ENCODE measurements at places on chromosomes 1 and 21.

DNA sequence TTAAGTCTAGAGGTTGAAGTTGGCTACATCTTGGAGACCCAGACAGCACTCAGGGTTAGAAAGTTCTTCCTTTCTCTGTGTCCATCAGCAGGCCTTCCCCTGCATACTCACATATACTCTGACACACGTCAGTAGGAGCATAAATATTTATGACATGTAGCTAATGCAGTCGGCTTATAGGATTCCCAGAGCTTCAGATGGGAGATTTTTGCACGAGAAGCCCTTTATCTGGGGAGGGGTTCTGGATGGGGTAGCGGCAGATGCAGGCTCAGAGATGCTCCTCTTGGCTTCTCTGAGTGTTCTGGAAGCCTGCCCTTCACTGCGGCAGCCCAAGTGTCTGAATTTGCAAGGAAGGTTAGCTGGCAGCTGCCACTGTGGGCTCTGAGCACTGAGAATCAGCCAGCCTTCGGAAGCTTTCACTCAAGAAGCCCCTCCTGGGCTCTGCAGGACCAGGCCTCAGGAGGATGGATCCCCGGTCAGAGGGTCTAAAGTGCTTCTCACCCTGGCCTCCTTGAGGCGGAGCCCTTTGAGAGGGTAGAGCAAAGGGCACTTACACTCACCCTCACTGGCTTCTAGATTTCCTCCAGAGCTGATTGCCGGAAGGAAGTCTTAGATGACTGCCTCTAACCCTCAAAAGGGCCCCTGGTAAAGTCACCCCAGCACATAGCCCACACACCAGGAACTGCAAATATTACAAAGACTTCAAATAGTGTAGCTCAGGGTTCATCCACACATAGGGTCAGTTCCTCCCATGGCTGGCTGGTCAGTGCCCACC is 68.1 kb upstream of the NFASC start:
- no peak for DNase-seq

DNA sequence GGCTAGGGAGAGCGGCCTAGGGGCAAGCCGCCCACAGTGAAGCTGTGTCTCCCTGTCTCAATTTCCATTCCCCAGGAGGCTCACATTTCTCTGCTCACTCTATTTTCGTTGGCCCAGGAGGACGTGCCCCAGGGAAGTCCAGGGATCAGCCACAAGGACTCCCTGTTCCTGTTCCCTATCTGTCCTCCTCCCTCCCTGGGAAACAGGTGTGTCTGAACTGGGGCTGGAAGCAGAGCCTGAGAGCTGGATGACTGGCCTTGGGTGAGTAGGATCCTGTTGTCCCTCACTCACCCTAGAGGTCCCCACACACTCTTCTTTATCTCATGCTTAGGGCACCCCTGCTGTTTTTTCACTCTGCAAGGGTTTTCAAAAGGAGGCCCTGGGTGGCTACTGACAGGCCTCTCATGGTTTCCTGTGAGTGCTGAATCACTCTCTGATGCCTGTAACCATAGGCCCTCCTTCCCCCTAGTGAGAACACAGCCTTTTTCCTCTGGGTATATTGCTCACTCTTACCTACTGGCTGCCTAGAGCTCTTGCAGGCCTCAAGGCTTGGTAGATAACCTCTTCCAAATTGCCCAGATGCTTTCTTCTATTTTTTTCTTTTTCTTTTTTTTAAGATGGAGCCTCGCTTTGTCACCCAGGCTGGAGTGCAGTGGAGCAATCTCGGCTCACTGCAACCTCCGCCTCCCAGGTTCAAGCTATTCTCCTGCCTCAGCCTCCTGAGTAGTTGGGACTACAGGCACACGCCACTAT is 3.3 kb upstream of the UTP11 start:
- peak; percentile 49 for DNase-seq

GRCh38 chr1:4066860-4067599 is 167.0 kb upstream of the C1orf174 start:
- DNase-seq = no peak

GRCh38 chr1:9294405-9294773 is 1.7 kb downstream of the SPSB1 start:
- DNase-seq = no peak

DNA sequence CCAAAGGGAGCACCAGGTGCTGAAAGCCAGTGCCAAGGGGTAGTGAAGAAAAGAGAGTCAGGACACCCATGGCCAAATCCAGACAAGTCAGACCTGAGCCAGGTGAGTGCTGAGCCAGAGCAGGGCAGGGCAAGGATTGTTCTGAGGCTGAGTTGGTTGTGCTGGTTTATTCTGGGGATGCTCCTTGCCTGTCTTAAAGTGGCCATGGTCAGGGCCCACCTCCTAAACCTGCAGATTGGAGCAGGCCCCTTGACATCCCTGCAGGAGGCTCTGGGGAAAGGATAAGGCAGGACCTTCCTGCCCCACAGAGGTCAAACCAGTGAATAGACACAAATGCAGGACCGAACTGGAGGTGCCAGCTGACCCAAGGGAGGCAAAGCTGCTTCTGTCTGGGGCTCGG is 138.4 kb downstream of the HIVEP3 start:
- DNase-seq = no peak

DNA sequence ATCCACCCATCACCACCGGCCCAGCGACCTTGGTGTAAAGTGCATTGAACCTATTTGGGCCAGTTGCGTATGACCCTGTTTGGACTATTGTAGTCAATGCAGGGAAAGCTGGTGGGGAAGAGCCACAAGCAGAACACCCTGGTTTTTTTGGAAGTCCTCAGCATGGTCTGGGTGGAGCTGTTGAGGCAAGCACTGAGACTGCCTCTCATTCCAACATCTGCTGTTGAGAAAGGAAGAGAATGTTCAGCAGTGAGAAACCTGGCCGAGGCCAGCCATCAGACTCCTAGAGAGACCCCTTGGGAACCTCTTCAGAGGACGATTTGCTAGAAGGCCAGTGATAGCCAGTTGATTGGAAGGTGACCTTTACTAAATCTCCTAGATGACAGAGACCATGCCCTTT is 183.0 kb downstream of the ZZZ3 start:
- no peak for DNase-seq

GRCh38 chr1:52552236-52552504 is 722 bp downstream of the TUT4 start:
- DNase-seq = peak; percentile 60

DNA sequence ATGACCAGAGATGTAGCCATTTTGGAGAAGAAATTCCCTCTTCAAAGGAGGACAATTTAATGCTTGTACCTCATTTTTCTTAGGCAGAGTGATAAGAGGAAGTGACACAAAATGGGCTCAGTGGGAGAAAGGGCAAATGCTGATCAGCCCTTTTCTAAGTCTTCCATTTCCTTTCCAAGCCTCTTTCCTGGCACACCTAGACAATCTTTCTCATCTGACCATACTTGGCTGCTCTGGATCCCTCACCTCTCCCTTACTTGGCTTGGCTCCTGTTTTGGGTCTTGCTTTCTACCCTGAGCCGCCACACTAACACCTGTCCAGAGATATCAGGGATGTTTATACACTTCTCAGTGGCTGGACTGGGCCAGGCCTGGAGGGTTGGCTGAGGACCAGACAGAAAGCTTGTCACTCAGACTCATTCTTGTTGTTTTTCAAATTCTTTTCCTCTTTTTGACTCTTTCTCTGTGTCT is 13.1 kb downstream of the TXNIP start:
- DNase-seq = no peak

DNA sequence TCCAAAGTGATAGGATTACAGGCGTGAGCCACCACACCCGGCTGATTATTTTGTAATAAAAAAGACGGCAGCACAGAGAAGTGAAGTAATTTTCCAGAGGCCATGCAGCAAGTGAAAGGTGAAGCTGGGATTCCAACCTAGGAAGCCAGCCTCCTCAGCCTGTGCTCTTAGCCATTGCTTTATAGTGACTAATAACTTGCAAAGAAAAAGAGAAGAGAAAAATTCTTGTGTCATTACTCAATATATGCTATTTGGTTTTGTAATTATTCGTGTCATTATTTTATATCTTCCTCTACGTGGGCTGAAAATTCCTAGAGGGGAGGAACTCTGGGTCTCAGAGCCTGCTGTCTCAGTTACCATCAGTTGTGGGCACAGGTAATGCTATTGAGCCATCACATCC is 1.6 kb upstream of the IER5 start:
- peak; percentile 64 for DNase-seq

DNA sequence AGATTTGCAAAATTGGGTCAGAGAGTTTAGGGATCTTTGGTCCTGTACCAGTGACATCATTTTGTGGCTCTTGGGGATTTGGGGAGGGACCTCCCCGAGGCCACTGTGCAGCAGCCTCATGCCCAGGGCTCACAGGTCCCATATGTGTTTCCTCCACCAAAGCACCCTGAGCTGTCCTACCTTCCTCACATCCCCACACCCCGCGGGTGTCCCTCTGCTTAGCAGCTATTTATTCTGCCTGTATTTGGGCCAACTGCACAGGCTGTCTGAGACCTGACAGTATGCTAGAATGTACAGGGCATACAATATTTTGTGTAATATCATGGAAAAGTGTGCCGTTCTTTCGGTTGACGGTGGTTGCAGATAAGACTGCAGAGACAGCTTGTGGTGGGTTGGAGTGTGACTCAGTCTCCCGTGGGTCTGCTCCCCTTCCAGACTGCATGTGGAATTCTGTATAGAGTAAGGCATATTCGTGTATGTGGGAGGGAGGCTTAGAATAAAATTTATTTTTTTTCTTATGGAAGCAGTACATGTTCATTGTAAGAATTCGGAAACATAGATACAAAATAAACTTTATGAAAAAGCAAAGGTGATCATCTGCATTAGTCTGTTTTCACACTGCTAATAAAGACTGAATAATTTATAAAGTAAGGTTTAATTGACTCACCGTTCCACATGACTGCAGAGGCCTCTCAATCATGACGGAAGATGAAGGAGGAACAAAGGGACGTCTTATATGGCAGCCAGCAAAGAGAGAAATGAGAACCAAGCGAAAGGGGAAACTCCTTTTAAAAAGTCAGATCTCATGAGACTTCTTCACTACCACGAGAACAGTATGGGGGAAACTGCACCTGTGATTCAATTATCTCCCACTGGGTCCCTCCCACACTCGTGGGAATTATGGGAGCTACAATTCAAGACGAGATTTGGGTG is 84.4 kb downstream of the ADARB1 start:
- DNase-seq = no peak

DNA sequence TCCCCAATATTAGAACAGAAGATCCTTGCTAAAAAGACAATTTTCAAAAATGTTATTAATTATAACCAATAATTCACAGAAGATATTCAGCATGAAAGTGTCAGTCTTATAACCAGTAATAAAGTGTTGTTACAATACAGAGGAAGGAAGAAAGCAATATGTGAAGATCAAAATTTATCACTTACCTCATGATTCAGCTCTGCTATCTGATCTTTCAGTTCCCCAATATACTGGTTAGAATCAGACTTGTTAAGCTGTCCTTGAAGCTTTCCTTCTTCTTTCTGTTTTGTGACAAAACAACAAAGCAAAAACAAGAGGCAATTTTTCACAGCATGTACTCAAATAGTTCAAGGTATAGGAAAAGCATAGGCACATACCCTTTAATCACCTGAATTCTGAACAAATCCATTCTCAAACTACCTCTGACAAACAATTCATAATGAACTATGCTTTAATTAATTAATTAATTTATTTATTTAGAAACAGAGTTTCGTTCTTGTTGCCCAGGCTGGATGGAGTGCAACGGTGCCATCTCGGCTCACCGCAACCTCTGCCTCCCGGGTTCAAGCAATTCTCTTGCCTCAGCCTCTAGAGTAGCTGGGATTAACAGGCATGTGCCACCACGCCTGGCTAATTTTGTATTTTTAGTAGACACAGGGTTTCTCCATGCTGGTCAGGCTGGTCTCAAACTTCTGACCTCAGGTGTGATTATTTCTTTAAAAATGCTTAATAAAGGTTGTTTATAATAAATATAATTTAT is 76.9 kb upstream of the GFI1 start:
- DNase-seq = no peak

- DNase-seq = no peak
Measured at GRCh38 chr1:57833296-57833695, 409.4 kb upstream of the DAB1 start.

DNA sequence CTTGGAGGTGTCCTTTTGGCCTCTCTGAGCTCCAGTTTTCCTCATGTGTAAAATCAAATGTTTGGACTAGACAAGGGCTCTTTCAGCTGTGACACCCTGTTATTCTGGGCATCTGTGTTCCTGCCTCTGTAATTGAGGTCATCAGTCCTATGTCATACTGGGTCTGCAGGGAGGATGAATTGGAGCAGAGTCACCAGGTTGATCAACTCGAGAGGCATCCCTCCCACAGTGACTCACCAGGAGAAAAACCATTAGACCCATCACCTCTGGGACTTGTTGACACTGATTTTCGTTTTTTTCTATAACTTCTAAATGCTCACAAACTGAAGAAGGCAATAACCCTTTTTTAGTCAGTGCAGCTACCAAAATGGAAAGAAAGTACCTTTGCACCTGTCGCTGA is 82.2 kb downstream of the ST6GALNAC5 start:
- peak; percentile 25 for DNase-seq

GRCh38 chr1:86965012-86965826 is 50.8 kb downstream of the HS2ST1 start:
- DNase-seq = peak; percentile 37

DNA sequence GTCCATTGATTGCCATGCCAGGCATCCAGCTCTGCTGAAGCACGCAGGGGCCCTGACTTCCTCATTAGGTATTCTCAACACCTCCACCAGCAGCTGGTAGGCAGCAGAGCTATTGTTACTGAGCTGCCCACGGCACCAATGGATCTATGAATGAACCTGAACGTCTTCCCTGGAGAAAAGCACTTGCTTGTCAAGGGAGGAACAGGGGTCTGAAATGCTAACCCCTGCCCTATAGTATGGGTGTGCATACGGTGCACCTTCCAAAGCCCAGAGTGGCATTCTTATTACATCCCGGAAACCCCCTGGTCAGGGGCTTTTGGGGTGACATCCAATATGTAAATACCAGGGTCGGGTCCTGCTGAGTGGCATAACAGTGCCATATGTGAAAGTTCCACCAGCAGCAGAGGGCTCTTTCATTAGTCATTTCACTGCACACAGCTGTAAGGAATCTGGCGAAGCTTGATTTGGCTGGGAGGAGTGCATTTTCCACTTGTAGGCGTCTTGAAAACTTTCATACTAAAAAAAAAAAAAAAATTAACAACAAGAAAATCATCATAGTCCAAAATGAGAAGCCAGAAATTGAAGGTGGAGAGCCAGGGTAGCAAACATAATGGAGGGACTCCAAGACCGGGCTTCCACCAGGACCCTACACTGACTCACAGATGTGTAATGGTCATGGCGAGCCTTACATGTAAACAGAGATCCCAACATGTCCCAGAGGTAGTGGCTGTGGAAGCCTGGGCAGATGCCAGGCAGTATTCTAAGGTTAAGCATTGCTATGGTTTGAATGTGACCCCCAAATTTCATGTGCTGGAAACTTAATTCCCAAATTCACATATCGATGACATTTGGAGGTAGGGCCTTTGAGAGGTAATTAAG is 58.8 kb upstream of the PRDX6 start:
- no peak for DNase-seq

- DNase-seq = no peak
Measured at GRCh38 chr1:2046174-2046917, 3.9 kb upstream of the PRKCZ start.

All from SJSA1 (cell line).